ENCODE measurements at places on chromosomes 3 and 15. TPM values are rescaled to one million over a fixed set of nuclear protein-coding genes. Genes with fewer than 3 reads are reported as not detected.

The MAP1A gene
- 28.9 TPM for total RNA-seq

The ABI3BP gene
- 59.6 TPM for total RNA-seq

The TUSC7 gene
- total RNA-seq, result not detected

The C3orf52 gene
- total RNA-seq, result 1.6 TPM

The GPR160 gene
- 1.1 TPM for total RNA-seq

The TMC3 gene
- total RNA-seq, result 0.35 TPM

The SLC28A1 gene
- total RNA-seq, result not detected

The CLRN1 gene
- not detected for total RNA-seq

The SAMMSON gene
- 0.40 TPM for total RNA-seq

The RSL24D1 gene
- 92.3 TPM for total RNA-seq

The GXYLT2 gene
- 7.7 TPM for total RNA-seq

The GRAMD1C gene
- total RNA-seq, result 1.4 TPM

The EFHB gene
- total RNA-seq, result 2.4 TPM

The CCRL2 gene
- 15.8 TPM for total RNA-seq

The OR5K2 gene
- total RNA-seq, result not detected

The SPTSSB gene
- total RNA-seq, result not detected

The SPSB4 gene
- 1.0 TPM for total RNA-seq

The SCG3 gene
- 0.54 TPM for total RNA-seq

The U2SURP gene
- total RNA-seq, result 111 TPM

The HIGD2B gene
- not detected for total RNA-seq

The EPHA3 gene
- total RNA-seq, result 9.3 TPM

The NANOGP8 gene
- total RNA-seq, result not detected

The MKRN3 gene
- total RNA-seq, result not detected

The ASB14 gene
- not detected for total RNA-seq

The TOPBP1 gene
- total RNA-seq, result 29.3 TPM

The UACA gene
- 35.9 TPM for total RNA-seq

The SCN11A gene
- total RNA-seq, result 0.27 TPM

The NUDT16 gene
- 28.8 TPM for total RNA-seq

The XCR1 gene
- total RNA-seq, result 0.07 TPM

The APOD gene
- total RNA-seq, result 369 TPM

The TRIM59 gene
- total RNA-seq, result 2.3 TPM

The GP5 gene
- 0.31 TPM for total RNA-seq

The PLA2G4D gene
- not detected for total RNA-seq

The CISH gene
- 3.5 TPM for total RNA-seq

The GOLGA8R gene
- total RNA-seq, result 4.0 TPM

The IL5RA gene
- total RNA-seq, result 0.15 TPM

The CRYGS gene
- 3.1 TPM for total RNA-seq

The SLC12A1 gene
- not detected for total RNA-seq

The TMEM158 gene
- 8.5 TPM for total RNA-seq

The STT3B gene
- 107 TPM for total RNA-seq

The TEX55 gene
- not detected for total RNA-seq

The OIP5 gene
- total RNA-seq, result 0.40 TPM

The FRMD5 gene
- total RNA-seq, result 0.47 TPM

The RPP25 gene
- total RNA-seq, result 8.0 TPM

The LMAN1L gene
- total RNA-seq, result not detected

The SUSD5 gene
- total RNA-seq, result 2.7 TPM

The FSD2 gene
- not detected for total RNA-seq

The SLC28A2 gene
- not detected for total RNA-seq

The TM4SF18 gene
- total RNA-seq, result 10.2 TPM

The NDUFAF3 gene
- 79.4 TPM for total RNA-seq

The A4GNT gene
- not detected for total RNA-seq

The CLDN1 gene
- 3.0 TPM for total RNA-seq

The OR4F6 gene
- total RNA-seq, result not detected

The CELF6 gene
- 0.42 TPM for total RNA-seq

The H1-8 gene
- not detected for total RNA-seq

The RBPMS2 gene
- 24.0 TPM for total RNA-seq

The ATOSA gene
- total RNA-seq, result 105 TPM

The C3orf22 gene
- total RNA-seq, result not detected

Data from gastroesophageal sphincter (tissue), 4 donors.